Activated gamma-delta T cell (primary cell): ENCODE measurements at places on chromosomes 6 and 20.

DNA sequence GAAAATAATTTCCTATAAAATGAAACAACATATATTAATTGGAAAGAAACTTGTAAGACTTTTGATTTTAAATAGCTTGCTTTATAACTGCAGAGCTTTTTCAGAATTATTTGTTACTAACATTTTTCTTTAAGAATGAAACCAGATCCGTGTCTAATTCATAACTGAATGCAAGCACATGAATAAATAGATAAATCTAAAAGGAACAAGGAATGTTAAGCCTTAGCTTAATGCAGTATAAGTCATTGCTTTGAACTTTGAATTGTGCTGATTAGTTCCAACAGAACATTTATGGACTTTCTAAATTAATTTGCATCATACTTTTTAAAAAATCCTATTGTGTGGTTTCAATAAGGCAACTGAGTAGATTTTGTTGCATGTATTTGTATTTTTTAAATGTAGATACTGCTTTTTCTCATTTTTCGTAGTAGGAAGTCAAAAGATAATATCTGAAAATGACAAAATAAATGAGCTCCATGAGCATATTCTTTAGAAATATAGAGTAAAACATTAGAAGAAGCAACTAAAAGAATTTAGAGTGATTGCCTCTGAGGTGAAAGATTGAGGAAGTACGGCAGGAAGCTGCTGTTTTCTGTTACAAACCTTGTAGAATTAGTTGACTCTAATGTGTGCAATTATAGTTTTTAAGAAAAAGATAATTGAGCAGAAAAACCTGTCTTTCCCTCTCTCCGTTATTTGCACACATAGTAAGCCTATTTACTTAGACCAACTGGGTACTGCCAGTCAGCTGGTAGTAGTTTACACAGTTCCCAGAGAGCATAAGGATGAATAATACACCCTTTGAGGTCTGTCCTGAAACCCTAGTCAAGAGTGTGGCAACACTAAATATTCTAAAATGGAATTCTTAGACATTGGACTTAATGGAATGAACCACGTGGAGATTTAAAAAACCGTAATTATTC, 32.6 kb upstream of the SLC35D3 start:
- no peak for DNase-seq

DNA sequence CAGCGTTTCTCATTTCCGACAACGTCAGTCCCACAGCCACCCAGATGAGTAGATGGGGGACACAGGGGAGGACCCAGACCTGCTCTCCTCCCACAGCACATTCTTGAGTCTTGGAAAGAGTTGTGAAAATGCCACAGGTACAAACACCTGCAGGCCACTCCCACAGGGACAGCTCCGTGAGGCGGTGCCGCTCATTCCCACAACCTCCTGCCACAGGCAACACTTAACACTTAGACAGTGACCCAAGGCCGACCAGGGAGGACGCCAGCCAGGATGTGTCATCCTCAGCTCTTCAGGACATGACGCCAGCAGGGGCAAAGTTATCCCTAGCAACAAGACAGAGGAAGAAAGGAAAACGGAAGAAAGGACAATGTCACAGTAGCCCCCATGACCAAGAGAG, 22.9 kb upstream of the HLA-B start:
- DNase-seq = no peak

- no peak for DNase-seq
Measured at GRCh38 chr20:46056970-46057855, 28.2 kb downstream of the SLC12A5 start.

GRCh38 chr6:1562171-1562955, 47.4 kb upstream of the FOXC1 start:
- DNase-seq = no peak

DNA sequence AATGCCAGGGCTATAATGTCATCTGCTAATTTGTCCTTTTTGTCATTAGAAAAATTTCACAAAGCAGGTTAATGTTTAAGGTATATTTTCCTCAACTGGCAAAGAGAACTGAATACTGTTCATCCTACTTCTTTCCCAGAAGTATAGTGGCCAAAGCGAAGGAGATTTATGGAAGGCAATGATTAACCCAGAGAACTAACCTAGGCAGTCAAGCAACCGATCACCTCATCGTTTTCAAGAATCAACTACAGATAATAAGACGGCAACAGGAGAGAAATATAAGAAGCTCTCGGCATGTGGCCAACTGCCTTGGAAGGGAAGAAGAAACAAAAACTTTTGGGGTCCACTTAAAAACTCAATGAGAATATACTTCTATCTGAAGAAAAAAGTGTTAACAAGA, 38.2 kb downstream of the REV3L start:
- no peak for DNase-seq

GRCh38 chr6:150046943-150047342, 21.6 kb upstream of the RAET1L start:
- no peak for DNase-seq

- no peak for DNase-seq
Measured at GRCh38 chr20:35730583-35731468, 11.2 kb downstream of the RBM39 start.

GRCh38 chr6:161186173-161186769, 87.6 kb downstream of the AGPAT4 start:
- no peak for DNase-seq

- peak; percentile 63 for DNase-seq
Measured at GRCh38 chr6:30686908-30687658, 638 bp upstream of the PPP1R18 start.

- DNase-seq = no peak
Measured at GRCh38 chr6:40520678-40521077, 66.5 kb downstream of the LRFN2 start.

GRCh38 chr6:79453558-79454042, 83.6 kb downstream of the LCA5 start:
- DNase-seq = no peak

DNA sequence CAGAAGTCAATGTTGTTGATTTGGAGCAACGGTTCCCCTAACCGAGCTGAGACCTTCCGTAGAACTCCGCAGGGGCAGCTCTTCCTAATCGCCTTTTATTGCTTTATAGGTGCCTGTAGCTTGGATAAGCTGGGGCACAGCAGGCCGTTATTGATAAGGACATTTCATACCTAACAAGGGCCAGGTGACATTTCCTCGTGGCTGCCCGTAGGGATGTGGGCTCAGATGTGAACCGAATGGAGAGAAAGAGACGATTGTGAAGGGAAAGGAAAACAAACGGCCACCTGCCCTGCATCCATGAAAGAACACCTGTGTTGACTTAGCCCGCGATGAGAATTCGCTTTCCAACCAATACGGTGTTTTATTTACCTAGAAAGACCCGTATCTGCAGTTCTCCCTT, 53.3 kb upstream of the DACT2 start:
- DNase-seq = no peak

DNA sequence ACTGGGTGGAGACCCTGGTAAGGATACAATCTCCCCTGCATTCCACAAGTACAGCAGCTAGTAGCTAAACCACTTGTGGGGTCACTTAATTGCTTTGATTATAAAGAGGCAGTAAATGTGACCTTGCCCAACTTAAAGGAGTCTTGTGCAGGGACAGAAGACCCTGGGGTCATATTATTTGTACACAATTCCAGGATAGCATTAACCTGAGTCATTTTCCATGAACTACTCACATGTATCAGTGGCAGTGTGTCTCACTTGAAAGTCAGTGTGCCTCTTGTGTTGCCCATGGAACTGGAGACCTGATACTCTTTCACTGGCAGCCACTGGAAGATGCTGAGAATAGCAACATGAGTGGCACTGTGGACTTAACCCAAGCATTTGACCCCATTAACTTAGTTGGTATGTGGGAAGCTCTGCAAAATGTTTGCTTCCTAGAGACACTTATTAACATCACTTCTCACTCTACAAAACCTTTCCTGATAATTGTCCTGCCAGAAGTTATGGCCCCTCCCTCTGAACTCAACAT, 28.9 kb downstream of the CLIC5 start:
- no peak for DNase-seq

DNA sequence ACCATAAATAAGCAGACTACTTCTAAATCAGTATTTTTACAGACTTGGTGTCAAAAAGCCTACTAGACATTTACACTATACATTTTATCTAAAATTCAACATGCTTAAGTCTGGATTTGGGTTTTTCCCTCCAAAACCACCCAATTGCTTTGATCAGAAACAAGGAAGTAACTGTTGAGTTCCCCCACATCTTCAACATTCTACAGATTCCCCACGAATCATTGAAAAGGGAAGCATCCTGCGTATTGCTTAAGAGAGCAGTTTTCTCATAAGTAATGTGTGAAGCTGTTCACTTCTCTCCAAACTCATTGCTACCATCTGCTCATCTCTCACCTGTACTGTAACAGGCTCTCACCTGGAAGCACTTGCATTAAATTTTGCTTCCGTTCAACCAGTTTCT, 36.4 kb upstream of the RNF144B start:
- no peak for DNase-seq

- peak; percentile 53 for DNase-seq
Measured at GRCh38 chr20:25859649-25860530, 163.2 kb upstream of the ZNF337 start.

DNA sequence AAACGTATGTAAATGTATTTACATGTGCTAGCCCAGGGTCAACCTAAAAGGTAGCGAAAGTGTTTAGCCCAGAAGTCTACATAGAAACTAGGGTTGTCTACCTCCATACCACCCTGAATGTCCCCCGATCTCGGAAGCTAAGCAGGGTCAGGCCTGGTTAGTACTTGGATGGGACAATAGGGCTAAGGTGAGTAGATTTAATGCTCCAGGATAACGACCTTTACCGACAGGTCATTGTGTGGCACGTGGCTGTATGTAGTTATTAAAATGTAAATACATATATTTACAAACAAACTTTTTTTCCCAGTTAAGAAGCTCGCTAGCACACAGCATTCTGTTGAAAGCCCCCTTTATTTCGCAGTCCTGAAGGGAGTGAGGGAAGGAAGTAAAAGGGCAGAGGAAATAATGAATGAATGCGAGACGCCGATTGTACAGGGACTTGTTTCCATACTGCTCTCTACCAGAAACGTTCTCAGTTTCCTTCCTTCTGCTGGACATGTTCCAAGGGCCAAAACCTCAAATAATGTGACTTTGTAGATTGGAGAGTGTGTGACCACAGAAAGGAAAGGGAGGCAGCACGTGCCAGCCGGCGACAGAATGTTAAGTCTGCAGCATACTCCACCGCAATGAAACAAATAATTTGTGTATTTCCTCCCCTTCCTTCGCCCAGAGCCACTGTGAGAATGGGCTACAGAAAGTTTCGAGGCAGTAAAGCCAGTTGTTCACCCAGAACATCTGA, 612 bp downstream of the ADAT2 start:
- DNase-seq = no peak

DNA sequence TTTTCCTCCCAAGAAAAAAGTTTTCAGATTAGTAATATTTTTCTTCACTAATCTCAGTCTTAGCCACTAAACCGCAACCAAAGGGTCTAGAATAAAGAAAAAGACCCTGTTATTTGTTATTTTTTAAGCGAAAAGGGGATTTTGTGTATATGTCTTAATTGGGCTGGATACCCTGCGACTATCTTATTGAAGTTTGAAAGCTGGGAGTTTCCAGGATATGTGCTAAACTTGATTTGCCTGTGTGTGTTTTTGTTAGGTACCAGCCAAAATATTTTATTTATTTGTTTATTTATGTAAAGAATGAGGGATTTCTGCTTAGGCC, 52.4 kb downstream of the TNFAIP3 start:
- DNase-seq = no peak

- DNase-seq = no peak
Measured at GRCh38 chr6:145096846-145097245, 638.5 kb downstream of the EPM2A start.

GRCh38 chr20:52965819-52966218, 6.3 kb upstream of the TSHZ2 start:
- DNase-seq = no peak

DNA sequence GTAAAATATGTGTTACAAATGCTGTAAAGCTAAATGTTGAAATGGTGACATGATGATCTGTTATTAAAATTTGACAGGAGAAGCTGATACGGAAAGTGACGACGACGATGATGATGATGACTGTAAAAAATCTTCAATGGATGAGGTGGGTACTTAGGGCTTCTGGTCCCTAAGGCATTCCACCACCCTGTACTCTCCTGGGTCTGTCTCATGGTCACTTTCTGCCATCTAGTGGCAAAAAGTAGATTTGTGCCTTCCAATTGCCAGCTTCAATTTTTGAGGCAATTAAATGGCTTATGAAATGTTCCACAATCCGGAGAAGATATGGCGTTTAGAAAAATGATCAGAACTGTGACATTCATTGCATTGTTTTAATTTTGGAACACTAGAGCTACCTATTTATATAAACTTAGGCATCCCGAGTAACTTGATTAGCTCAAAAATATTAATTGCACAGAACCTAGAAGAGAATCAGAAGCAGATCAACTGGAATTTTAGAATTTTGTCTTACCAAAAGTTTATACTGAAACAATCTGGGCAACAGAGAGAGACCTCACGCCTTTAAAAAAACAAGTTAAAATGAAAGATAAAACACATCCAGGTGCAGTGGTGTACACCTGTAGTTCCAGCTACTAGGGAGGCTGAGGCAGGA, 346.5 kb upstream of the PLCB4 start:
- DNase-seq = no peak

- DNase-seq = no peak
Measured at GRCh38 chr6:23266536-23266935, 697.2 kb downstream of the HDGFL1 start.

DNA sequence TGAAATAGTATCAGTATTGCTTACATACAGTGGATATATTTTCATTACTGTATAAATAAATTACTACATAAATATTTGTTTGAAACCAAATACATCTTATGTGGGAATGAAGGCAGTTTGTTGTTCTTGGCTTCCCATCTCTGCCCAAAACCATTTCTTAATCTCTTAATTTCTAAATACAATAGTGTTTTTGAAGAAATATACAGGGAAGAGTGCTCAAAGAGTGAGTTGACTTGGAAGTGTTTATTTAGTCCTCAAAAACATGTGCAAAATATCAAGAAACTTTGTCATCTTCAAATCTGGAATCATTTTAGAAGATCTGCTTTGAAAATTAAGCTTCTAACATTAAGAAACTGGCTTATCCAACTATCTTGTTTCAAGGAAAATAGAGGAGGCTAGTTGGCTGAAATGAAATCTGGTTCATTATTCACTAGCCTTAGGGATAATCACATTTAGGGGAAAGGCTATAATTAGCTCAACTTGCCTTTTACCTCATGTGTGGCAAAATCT, 259.8 kb upstream of the FLRT3 start:
- no peak for DNase-seq

DNA sequence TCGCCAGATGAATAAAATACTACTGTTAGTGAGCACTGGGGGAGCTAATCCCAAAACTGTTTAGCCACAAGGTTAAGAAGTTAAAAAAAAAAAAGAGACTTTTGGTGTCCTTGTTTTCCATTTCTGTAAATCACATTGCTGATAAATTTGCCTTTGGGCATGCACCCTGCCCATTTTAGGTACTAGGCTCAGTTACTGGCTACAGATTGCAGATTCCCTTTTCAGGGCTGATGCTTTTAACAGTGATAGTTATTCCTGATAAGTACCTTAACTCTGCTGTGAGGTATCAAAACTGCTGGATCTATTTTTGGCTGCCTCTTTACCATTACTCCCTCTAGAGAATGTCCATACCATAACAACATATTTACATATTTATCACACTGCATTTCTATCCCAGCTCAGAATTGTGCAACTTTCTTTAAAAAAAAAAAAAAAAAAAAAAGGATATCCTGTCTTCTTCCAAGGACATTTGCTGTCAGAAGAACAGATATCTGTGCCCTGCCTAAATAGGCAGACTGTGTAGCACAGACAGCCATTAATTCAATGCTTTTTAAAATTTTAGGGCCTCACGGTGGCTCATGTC, 94.5 kb downstream of the SSR1 start:
- DNase-seq = no peak

GRCh38 chr20:18754030-18754652, 59.4 kb upstream of the SCP2D1 start:
- no peak for DNase-seq
